ENCODE measurements at places on chromosomes 6 and 20. TPM values are rescaled to one million over a fixed set of nuclear protein-coding genes. Genes with fewer than 3 reads are reported as not detected.

GRCh38 chr6:139519571-139520031, 145.2 kb upstream of the CITED2 start:
- DNase-seq: no peak

HLA-DRA gene
- 0.75 TPM for polyA plus RNA-seq

DNA sequence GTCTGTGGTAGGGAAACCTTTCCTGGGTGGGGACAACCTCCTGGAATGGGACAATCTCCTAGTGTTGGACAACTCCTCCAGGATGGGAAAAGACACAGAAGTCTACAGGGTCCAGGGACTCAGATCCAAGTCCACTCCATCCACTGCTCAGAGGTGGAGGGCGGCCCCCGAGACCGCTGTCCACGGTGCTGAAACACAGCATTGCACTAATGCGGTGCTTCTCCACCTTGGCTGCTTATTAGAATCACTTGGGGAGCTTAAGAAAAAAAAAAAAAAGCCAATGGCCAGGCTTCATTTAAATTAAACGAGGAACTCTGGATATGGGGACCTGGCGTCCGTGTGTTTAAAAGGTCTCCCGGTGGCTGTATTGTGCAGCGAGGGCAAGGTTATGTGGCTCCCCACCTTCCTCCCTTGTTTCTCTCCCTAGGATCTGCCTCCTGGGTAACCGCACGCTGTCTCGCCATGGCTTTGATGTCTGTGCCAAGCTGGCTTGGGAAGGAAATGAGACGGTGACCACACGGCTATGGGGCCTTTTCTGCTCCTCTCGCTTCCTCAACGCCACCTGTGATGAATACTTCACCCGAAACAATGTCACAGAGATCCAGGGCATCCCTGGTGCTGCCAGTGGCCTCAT, 12.0 kb downstream of the SLC12A5 start:
- peak; percentile 79 for DNase-seq

GRCh38 chr20:4885877-4886276, 115.4 kb downstream of the SLC23A2 start:
- DNase-seq: no peak

GRCh38 chr6:31169123-31169857, 1.2 kb downstream of the POU5F1 start:
- DNase-seq: no peak

NR2E1 gene
- polyA plus RNA-seq: not detected

DNA sequence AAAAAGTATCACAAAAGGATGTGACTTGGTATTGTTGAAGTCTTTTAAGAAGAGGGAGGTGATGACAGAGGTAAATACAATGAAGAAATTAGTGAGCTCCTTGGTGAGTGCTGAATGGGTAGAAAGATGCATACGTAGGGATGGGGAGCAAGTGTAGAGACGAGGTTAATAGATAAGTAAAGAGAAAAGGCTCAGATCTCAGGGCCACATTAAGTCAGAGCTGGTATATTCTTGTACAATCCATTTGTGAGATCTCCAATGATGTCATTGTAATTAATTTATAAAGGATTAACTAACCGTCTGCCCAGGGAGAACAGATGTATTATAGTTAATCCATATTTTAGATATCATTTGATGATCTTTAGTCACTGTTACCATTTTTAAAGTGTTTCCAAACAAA, 43.4 kb downstream of the SMPDL3A start:
- DNase-seq: no peak

Measured in hepatocyte (in vitro differentiated cells).